ENCODE measurements at places on chromosomes 5 and 9. TPM values are rescaled to one million over a fixed set of nuclear protein-coding genes. Genes with fewer than 3 reads are reported as not detected.

- DNase-seq: no peak
Observed at GRCh38 chr5:137220523-137220927, 278.6 kb downstream of the SPOCK1 start.

PCDHGA12 gene
- 5.2 TPM for total RNA-seq

DNA sequence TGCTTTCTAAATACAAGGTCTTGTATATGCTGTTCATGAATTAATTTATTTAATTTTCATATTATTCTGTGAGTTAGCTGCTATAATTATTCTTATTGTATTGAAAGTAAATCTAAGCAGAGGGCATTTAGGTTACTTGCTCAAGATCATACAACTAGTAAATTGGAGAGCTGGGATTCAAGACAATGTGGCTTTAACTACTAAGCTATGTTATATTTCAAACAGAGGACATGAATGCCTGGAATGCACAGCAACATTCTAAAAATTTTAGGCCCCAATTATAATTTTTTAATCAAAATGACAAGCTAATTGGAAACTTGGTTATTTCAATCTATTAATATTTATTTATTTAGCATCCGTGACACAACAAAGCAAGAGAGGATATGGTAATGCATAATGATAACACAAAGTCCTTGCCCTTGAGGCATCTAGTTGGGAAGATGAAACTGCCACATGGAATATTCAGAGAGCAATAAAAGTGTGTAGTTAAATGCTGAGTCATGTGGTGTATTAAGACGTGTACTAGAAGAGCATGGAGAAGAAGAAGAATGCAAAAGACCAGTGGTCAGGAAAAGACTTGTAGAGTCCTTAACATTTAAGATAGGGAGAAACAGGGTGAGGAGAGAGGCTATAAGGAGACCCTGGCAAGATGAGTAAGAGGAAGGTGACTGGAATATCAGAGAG lies 24.4 kb downstream of the CTXN3 start:
- DNase-seq: no peak

CYSRT1 gene
- total RNA-seq: not detected

SCGB3A2 gene
- not detected for total RNA-seq

SLC34A3 gene
- not detected for total RNA-seq

- no peak for DNase-seq
Observed at GRCh38 chr5:51860532-51861018, 477.3 kb downstream of the ISL1 start.

Data from posterior vena cava (tissue), 2 donors.